Stimulated activated CD8-positive, alpha-beta memory T cell treated with anti-CD3 and anti-CD28 coated beads, Interleukin-4, amount 100 ng/mL, for 1 hour (primary cell): ENCODE measurements at places on chromosomes 12 and 14.

DNA sequence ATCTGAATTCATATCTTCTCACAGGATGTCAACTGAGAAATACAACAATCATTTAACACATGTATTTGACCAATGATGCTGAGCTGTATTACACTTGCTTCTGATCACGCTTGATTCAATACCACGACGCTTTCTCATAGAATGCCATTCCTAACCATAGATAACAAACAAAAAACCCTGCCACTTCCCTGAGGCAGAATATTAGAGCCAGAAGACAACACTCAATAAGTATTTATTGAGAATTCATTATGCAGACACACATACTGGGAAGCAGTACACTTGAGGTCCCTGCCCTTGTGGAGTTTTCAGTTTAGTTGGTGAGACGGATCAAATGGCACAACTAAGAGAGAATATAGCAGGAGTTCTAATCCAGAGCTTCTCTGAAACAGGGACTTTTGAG is 32.4 kb downstream of the BLTP3B start:
- DNase-seq = no peak

GRCh38 chr12:131159660-131160059 is 206.0 kb downstream of the ADGRD1 start:
- DNase-seq = no peak

DNA sequence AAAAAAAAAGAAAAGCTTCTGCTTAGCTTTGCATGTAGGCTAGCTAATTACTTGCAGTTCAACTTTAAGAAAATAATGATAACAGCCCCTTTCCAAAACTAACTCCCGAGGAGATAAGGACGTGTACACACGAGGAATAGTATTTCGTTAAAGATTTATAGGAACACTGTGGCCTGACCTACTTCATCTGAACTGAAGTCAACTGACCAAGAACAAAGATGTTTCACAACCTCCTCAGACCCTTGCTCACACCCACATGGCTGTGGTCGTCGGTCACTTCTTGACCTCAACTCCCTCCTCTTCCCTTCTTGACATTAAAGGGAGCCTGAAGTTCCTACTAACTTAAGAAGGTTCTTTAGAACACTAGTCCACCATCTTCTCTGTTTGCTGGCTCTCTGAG is 25.3 kb upstream of the FAM181A start:
- no peak for DNase-seq

- no peak for DNase-seq
These were observed 73.4 kb downstream of the DUSP6 start for GRCh38 chr12:89278862-89279261.

GRCh38 chr12:6547987-6548386 is 7.9 kb downstream of the IFFO1 start:
- DNase-seq = no peak

GRCh38 chr12:66516561-66516960 is 162.3 kb downstream of the GRIP1 start:
- no peak for DNase-seq

DNA sequence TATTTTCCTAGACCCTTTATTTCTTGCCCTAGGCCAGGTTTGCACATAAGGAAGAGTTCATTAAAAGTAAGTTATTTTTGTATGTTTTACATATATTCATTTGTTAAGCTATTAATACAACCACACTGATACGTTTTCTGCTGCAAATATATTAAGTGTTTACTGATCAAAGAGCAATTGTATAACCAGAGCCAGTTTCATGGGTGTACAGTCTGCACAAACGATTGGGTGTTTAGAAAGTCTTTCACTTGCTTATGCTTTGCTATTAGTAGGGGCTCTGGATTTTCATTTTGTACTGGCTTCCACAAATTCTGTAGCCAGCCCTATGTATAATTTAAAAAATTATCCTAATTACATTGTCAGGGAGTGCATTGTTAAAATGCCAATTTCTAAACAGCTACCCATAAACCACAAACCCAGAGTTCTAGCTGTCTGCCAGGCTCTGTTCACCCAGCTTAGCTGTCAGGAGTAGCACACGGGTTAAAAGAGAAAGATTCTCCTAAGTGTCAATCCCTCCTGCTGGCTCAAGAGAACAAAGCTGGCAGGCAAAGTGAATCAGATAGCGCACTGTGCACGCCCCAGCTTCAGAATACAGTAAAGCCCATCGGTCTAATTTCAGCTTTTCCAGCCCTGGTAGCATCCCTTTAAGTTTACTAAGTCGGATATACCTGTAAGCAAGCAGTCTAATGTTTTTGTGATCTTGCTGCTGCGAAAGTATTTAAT is 151.0 kb upstream of the LMO3 start:
- DNase-seq = no peak

DNA sequence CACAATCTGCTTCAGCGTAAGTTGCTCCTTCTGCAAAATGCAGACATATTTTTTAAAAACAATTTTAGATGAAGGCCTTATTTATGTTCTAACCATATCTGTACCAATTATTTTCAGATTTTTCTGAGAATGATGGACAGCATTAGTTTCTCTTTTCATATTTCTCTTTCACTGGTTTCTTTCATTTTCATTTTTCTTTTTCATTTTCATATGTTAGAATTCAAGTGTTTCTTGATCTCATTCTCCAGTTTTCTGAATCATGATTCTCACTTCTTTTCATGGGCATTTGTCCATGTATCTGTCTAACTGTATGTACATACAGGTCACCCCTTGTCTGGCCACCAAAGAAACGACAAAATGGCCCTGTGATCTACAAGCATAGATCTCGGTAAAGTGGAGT is 346.6 kb downstream of the NAV3 start:
- DNase-seq = no peak

DNA sequence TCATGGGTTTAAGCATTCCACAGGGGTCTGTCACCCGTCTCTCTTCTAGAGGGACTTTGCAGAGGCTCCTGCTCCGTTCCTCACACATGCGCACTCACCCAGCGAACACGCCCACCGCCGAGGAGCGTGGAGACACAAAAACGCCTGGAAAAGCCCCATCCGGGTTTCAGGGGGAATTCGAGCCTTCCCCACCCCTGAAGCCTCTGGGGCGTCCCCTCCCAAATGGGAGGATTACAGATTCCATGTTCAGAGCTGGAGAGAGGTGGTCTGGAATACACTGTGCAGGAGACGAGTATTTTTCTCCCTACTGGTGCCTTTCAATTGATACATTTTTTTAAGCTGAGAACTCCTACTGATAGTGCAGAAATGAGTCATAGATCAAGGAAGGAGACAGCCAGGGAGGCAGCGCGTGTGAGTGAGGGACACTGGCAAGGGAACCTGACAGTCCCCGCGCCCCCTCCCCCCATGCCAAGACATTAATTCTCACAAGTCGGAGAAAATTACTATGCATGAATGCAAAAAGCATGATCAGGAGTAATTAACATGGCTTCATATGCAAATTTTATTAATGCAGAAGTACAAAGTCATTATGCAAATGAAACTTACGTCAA is 36.9 kb downstream of the BCL11B start:
- no peak for DNase-seq

- DNase-seq = no peak
These were observed 6.8 kb downstream of the OR10A7 start for GRCh38 chr12:55227643-55228042.

DNA sequence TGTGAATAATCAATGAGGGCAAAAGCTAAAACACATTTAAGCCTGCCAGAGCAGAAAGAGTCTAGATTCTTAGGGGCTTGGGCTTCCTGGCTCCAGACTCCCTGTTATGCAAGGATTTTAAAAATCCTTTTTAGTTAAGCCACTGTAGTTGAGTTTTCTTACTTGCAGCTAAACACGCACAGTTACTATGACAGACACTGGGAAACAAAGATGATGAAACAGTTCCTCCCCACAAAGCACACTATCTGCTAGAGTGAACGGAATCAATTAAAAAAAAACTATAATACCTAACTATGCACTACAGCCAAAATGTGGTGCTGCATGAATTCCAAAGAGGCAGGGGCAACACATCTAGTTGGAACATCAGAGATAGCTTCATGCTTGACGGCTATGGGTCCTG is 28.2 kb downstream of the RPS6KA5 start:
- no peak for DNase-seq

- DNase-seq = no peak
These were observed 311 bp upstream of the LGR5 start for GRCh38 chr12:71439362-71439612.

DNA sequence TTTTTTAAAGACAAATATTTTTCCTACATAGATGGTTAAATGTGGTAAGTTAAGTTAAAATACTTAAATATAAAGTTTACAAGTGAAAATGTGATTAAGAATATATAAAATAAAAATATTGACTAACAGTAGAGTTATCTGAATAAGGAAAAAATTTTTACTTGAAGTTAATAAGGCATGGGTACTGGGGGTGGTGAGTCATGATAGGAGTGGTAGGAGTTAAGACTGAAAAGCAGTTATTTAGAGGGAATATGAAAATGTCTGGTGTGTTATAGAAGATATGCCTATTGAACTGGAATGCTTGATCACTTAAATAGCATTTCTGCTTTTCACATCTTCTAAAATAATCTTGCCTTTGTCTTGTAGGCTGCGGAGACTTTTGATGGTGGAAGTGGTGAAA is 68.7 kb downstream of the CCDC91 start:
- DNase-seq = no peak

DNA sequence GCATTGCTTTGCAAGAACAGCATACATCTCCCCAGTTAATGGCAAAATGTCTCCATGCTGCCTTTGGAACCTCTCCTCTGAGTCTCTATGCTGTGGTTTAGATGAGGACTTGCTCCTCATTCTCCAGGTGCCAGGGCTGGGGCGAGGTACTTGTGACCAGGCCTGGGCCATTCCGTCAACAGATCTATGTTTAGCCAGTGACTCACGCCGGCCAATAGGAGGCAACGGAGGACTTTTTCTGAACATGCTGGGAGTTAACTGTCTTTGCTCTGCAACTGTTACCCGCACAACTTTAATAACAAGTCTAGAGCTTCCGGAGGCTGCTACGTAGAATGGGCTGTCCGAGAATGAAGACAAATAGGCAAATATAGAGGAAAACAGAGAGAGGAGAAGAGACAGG is 214.2 kb downstream of the GLT1D1 start:
- DNase-seq = no peak

- no peak for DNase-seq
These were observed 45.5 kb upstream of the RERGL start for GRCh38 chr12:18135509-18135908.

DNA sequence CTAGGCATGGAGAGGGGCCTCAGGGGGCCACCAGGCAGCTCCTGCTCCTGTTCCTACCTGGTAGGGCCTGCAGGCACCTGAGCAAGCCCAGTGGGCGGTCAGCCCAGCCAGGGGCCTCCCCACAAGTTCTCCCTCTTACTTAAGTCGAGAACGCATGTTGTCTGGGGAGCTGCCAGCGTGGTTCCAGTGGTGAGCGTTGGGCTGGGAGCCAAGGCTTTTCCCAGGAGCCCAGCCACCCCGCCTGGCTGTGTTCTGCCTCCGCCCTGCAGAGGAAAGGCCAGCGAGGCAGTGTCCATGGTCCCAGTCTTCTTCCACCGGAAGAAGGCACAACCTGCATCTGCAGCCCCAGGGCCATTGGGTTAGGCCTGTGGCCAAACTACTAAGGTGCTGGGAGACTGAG is 1.4 kb downstream of the C14orf180 start:
- no peak for DNase-seq

- DNase-seq = no peak
These were observed 35.2 kb upstream of the TMTC2 start for GRCh38 chr12:82651489-82651888.

DNA sequence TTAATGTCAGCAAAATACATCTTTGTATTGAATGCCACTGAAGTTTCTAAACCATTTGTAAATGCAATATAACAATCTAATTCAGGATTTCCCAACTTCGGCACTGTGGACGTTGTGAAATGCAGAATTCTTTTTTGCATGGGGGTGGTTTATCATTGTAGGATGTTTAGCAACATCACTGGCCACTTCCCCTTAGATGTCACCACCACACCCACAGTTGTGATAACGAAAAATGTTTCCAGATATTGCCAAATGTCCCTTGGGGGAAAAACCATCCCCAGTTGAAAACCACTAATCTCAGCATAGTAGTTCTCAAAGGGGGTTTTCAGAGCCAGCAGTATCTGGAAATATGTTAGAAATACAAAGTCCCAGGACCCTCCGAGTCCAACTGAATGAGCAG is 203.3 kb downstream of the NAV3 start:
- no peak for DNase-seq

DNA sequence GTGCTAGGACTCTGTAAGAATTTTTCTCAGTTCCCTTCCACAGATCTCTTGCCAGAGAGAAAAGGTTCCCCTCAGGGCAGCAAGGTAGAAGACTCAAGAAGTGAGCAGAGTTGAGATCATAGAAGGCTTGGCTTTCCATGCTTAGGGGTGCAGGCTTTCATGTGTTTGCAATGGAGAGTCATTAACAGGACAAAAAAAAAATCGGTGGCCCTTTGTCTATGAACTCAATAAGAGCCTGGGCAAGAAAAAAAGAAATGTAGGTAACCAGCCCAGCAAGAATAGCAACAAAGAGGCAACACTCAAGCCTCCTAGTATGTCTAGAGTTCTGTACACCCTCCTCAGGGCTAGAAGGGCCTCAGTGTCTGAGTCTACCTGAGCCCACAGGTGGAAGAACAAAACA is 23.4 kb upstream of the LRP6 start:
- no peak for DNase-seq

DNA sequence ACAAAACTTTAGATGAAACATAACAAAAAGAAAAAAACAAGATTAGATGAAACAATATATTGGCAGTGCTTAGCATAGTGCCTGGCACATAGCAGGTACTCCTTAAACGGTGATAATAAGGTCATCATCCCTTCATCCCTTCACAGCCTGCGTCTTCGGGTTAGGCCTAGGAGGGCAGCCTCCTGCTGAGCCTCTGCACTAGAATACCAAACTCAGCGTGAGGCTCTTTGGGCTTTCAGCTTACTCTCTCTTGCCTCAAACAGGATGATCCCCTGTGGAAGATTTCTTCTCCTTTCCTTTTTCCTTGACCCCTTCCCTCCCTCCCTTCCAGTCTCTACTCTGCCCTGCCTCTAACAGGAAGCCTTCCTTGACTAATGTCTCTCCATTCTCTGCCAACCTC is 14.4 kb upstream of the FIGNL2 start:
- no peak for DNase-seq

DNA sequence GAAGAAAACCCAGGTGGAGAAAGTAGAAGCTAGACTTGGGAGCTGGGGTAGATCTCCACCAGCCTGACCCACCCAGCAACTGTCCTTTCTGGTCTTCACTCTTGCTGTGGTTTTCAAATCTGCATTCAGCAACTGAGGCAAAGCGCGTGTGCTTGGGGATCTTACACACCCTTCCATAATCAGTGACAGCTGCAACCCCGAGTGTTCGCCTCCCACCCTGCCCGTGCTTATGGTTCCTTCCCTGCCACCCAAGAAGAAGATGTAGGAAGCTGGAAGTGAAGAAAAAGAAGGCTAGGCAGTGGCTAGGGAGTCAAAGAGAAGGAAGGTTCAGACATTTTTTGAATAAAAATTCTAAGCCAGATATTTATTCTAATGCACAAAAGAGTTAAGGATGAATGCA is 162.6 kb upstream of the CCND2 start:
- no peak for DNase-seq

- DNase-seq = no peak
These were observed 31.4 kb downstream of the SSPN start for GRCh38 chr12:26226629-26227360.
